ENCODE measurements at places on chromosomes 2 and 18.

- DNase-seq, result no peak
Observed at GRCh38 chr2:184032983-184033382, 565.3 kb upstream of the ZNF804A start.

GRCh38 chr2:24262421-24262970, 87.6 kb downstream of the FAM228A start:
- DNase-seq, result no peak

GRCh38 chr2:217741381-217741955, 261.3 kb downstream of the TNS1 start:
- no peak for DNase-seq

- no peak for DNase-seq
Observed at GRCh38 chr2:236307641-236308040, 43.4 kb upstream of the ASB18 start.

GRCh38 chr18:76507830-76508385, 12.9 kb upstream of the ZNF516 start:
- no peak for DNase-seq

- no peak for DNase-seq
Observed at GRCh38 chr2:122001441-122001874, 246.0 kb downstream of the TSN start.

DNA sequence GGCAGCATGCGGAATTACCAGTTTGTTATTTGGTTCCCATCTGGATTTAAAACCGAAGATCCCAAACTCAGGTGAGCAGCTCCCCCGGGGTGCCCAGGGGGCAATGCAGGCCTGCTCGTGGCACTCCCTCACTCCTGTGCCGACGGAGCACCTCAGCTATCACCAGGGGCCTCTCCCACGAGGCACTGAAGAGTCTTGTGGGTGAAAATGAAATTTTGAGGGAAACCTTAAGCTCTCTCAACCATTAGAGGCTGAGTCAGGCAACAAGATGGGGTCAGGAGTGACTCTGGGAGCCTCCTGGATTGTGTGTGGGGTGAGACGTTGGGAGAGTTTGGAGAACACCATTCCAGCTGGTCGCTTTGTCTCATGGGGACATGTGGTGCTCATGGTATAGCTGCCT, 189.0 kb downstream of the PRKCE start:
- DNase-seq, result no peak

DNA sequence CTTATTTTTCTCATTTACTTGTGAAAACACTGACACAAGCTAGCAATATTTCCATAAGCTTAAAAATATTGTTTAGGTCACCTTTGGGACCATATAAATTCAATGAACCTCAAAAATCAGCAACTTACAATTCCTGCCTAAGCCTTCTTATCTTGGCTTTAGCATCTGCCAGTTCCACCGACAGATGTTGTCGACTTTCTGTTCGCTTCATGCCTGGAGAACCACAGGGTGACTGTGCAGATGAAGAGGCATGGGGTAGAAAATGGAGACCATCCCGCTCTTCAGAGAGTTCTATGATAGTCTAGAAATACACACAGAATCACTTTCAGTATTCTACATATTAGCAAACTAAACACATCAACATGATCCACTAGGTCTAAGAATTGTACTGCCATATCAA, 64.2 kb downstream of the CCDC88A start:
- no peak for DNase-seq

GRCh38 chr18:30208546-30208945, 834.0 kb downstream of the DSC3 start:
- no peak for DNase-seq

DNA sequence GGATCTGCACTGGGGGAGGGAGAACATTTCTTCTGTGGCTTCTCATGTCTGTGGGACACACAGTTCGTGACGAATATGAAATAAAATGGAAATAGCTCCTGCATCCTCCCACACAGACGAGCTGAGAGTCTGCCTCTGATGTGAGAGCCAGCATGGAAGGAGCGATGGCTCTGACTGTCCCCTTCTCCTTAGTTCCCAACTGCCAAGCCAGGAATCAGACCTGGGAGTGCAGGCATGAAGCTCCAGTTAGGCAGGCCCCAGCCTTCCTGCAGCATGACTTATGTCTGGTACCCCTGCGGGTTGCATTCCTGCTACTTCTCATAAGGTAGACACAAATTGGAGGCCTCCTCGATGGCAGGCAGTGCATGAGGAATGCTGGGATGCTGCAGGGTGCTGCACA, 56.2 kb downstream of the PRKCE start:
- DNase-seq, result no peak

- DNase-seq, result no peak
Observed at GRCh38 chr2:113083296-113083695, 15.5 kb downstream of the IL1F10 start.

GRCh38 chr2:71072492-71072891, 4.0 kb downstream of the NAGK start:
- DNase-seq, result no peak

GRCh38 chr2:217206016-217206725, 346.3 kb upstream of the TNP1 start:
- DNase-seq, result no peak

GRCh38 chr2:100394111-100394641, 23.3 kb downstream of the CHST10 start:
- no peak for DNase-seq
